PC-3 (cell line): ENCODE measurements at places on chromosomes 2 and 18. TPM values are rescaled to one million over a fixed set of nuclear protein-coding genes. Genes with fewer than 3 reads are reported as not detected.

- H3K4me1 ChIP-seq: no peaks in the 10 kb centered on the region
- H3K36me3 ChIP-seq: no peaks in the 10 kb centered on the region
- no peak overlapping the region for H3K27ac ChIP-seq
- H3K4me3 ChIP-seq: no peak overlapping the region
- H3K27me3 ChIP-seq: no peaks in the 10 kb centered on the region
These were observed 373.6 kb downstream of the NYAP2 start for GRCh38 chr2:225773148-225773547.

GRCh38 chr2:12819103-12819475, 102.4 kb downstream of the TRIB2 start:
- no peak overlapping the region for H3K4me3 ChIP-seq
- peak; percentile 91 for DNase-seq
- no peaks in the 10 kb centered on the region for H3K36me3 ChIP-seq
- no peaks in the 10 kb centered on the region for H3K27me3 ChIP-seq

- H3K4me1 ChIP-seq: no peaks in the 10 kb centered on the region
- no peaks in the 10 kb centered on the region for H3K36me3 ChIP-seq
- no peak overlapping the region for H3K27ac ChIP-seq
- no peaks in the 10 kb centered on the region for H3K27me3 ChIP-seq
- DNase-seq: no peak
These were observed 299.0 kb upstream of the FBXO11 start for GRCh38 chr2:48205137-48205798.

DNA sequence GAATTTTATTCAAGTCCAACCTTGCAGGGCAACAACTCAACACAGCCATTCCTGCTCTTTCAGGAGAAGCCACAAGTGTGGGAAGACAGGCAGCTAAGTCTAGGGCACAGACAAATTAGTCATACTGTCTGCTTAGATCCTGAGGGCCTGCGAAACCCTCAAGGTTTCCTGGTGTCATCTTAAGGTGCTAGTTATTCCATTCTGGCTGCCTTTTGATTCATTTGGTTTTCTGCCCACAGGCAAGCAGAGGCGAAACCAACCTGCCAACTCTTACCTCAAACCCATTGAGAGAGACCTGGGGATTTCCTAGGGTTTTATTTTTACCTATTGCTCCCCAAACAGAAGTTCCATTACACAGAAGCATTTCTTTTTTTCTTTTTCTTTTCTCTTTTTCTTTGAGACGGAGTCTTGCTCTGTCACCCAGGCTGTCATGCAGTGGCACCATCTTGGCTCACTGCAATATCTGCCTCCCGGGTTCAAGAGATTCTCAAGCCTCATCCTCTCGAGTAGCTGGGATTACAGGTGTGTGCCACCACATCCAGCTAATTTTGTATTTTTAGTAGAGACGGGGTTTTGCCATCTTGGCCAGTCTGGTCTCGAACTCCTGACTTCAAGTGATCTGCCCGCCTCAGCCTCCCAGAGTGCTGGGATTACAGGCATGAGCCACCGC, 23.7 kb upstream of the SCYGR1 start:
- H3K36me3 ChIP-seq: no peaks in the 10 kb centered on the region
- peak; percentile 36 for DNase-seq
- H3K4me3 ChIP-seq: no peak overlapping the region
- H3K27ac ChIP-seq: no peak overlapping the region
- H3K4me1 ChIP-seq: peaks cover 23% of the 10 kb centered on the region

DNA sequence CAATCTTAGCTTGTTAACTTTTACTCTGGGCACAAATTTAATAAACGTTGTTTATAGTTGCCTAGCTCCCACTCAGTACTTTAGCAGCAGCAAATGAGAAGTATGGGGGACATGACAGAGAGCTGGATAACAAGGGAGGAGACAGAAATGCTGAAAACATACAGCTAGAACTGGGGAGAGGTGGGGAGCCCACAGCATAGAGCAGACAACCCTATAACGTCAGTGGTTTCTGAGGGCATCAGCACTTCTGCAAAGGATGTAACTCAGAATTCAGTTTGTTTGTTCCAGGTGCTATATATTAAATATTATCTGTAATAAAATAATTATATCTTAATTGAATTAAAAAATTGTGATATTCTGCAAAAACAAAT, 1098.7 kb upstream of the FANCL start:
- DNase-seq: no peak
- H3K27me3 ChIP-seq: peaks cover 11% of the 10 kb centered on the region
- H3K4me3 ChIP-seq: no peak overlapping the region

- no peak overlapping the region for H3K4me3 ChIP-seq
- DNase-seq: no peak
- H3K4me1 ChIP-seq: peaks cover 32% of the 10 kb centered on the region
- H3K36me3 ChIP-seq: no peaks in the 10 kb centered on the region
These were observed 263.0 kb downstream of the LPIN1 start for GRCh38 chr2:12009323-12009905.

- no peaks in the 10 kb centered on the region for H3K4me1 ChIP-seq
- no peak for DNase-seq
- H3K4me3 ChIP-seq: no peak overlapping the region
- no peaks in the 10 kb centered on the region for H3K36me3 ChIP-seq
These were observed 6.0 kb upstream of the ZNF396 start for GRCh38 chr18:35383136-35383535.

GRCh38 chr18:36406805-36407204, 109.3 kb downstream of the FHOD3 start:
- no peak for DNase-seq
- H3K36me3 ChIP-seq: no peaks in the 10 kb centered on the region
- H3K27me3 ChIP-seq: no peaks in the 10 kb centered on the region
- no peak overlapping the region for H3K27ac ChIP-seq
- H3K4me1 ChIP-seq: no peaks in the 10 kb centered on the region

GRCh38 chr2:203682688-203683130, 23.7 kb upstream of the CD28 start:
- peaks cover 37% of the 10 kb centered on the region for H3K4me1 ChIP-seq
- H3K4me3 ChIP-seq: no peak overlapping the region
- H3K27ac ChIP-seq: no peak overlapping the region
- DNase-seq: no peak
- H3K27me3 ChIP-seq: no peaks in the 10 kb centered on the region
- no peaks in the 10 kb centered on the region for H3K36me3 ChIP-seq

DNA sequence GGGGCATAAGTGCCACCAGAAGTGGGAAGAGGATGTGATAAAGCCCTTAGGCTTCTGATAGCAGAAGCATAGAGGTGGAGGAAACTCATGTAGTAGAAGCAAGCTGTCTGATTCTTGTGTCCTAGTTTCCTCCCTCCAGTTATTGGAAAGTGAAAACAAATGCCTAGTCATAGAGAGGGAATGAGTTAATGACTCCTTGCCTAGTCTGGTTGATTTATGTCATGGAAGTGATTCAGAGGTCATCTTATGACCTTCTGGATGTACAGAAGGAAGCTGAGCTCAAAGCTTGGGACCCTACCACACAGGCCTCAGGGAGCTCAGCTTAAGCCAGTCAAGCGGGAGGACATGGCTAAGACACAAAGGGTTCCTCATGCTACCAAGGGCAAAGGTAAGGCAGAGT, 232.2 kb downstream of the THSD7B start:
- peaks cover 62% of the 10 kb centered on the region for H3K27me3 ChIP-seq
- peak; percentile 9 for DNase-seq
- H3K36me3 ChIP-seq: no peaks in the 10 kb centered on the region
- H3K4me1 ChIP-seq: no peaks in the 10 kb centered on the region
- no peak overlapping the region for H3K4me3 ChIP-seq

GRCh38 chr18:3607309-3608098, 157.5 kb downstream of the TGIF1 start:
- H3K27ac ChIP-seq: no peak overlapping the region
- no peaks in the 10 kb centered on the region for H3K27me3 ChIP-seq
- no peak for DNase-seq
- no peak overlapping the region for H3K4me3 ChIP-seq
- no peaks in the 10 kb centered on the region for H3K36me3 ChIP-seq

- H3K27me3 ChIP-seq: 0 out of 2 replicates have a peak, but pooled peaks cover 4% of the 10 kb centered on the region
- H3K4me1 ChIP-seq: peaks cover 10% of the 10 kb centered on the region; the same call in 1 of the 2 replicates
- no peak overlapping the region for H3K27ac ChIP-seq
- no peak overlapping the region for H3K4me3 ChIP-seq
- no peaks in the 10 kb centered on the region for H3K36me3 ChIP-seq
These were observed 160.2 kb downstream of the GALNT14 start for GRCh38 chr2:30978044-30978443.

GRCh38 chr2:137888845-137889244, 75.4 kb upstream of the HNMT start:
- DNase-seq: peak; percentile 66
- H3K27me3 ChIP-seq: no peaks in the 10 kb centered on the region

- no peaks in the 10 kb centered on the region for H3K4me1 ChIP-seq
- no peak overlapping the region for H3K27ac ChIP-seq
- DNase-seq: no peak
- no peaks in the 10 kb centered on the region for H3K27me3 ChIP-seq
- no peak overlapping the region for H3K4me3 ChIP-seq
These were observed 88.6 kb upstream of the FHL2 start for GRCh38 chr2:105487142-105488069.

- no peak for DNase-seq
- H3K4me3 ChIP-seq: no peak overlapping the region
- no peak overlapping the region for H3K27ac ChIP-seq
- no peaks in the 10 kb centered on the region for H3K4me1 ChIP-seq
These were observed 1616.3 kb upstream of the ACVR2A start for GRCh38 chr2:146228466-146229058.

DNA sequence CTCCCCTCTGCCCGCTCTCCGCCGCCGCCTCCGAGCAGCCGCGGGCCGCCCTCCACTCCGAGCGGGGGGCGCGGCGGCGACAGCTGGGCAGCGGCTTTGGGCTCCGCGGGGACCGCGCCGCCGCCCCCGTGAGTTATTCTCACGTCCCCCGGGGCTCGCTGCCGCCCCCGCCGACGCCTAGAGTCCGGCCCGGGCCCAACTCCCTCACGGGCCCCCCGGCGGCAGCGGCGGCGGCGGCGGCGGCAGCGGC, 645 bp downstream of the MIB1 start:
- no peak for DNase-seq
- no peaks in the 10 kb centered on the region for H3K27me3 ChIP-seq
- H3K36me3 ChIP-seq: no peaks in the 10 kb centered on the region
- H3K27ac ChIP-seq: no peak overlapping the region; the same call in 1 of the 2 replicates
- H3K4me1 ChIP-seq: peaks cover 27% of the 10 kb centered on the region

DNA sequence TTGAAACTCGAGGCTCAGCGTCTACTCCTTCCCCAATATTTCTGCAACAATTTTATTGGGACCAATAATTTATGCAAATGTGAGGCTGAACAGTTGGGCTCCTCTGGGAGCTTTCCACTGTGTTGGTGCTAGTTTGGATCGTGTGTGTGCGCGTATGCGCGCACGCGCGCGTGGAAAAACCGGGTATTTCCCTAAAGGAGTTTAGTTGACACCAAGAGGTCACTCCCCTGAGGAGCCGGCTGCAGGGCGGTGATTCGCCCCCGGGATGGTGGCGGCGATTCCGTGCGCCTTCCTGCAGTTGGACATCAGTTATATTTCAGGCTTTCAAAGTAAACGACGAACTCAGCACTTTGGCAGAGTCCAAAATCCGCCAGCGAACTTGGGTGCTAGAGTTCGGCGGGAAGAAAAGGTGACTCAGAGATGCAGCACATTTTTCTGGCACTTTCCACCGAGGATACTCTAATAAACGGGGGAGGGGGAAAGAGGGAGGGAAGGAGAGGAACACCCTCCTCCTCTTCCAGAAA, 186.5 kb upstream of the FANCL start:
- H3K36me3 ChIP-seq: no peaks in the 10 kb centered on the region
- H3K27me3 ChIP-seq: peaks cover 7% of the 10 kb centered on the region; the same call in 1 of the 2 replicates
- H3K4me1 ChIP-seq: no peaks in the 10 kb centered on the region
- H3K27ac ChIP-seq: no peak overlapping the region
- no peak overlapping the region for H3K4me3 ChIP-seq

GRCh38 chr18:75023473-75023872, 185.5 kb downstream of the PTGR3 start:
- H3K4me1 ChIP-seq: no peaks in the 10 kb centered on the region
- no peaks in the 10 kb centered on the region for H3K27me3 ChIP-seq
- no peak overlapping the region for H3K4me3 ChIP-seq
- no peak overlapping the region for H3K27ac ChIP-seq

DNA sequence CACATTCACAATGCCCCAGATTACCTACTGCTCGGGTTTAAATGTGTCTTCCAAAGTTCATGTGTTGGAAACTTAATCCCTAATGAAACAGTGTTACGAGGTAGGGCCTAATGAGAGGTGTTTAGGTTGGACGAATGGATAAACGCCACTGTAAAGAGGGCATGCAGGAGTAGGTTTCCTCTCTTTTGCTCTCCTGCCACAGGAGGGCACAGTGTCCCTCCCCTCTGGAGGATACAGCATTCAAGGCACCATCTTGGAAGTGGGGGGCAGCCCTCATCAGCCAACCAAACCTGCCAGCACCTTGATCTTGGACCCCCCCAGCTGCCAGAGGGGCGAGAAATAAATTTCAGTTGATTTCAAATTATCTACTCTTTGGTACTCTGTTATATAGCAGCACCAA, 103.5 kb downstream of the TSHZ1 start:
- no peak overlapping the region for H3K27ac ChIP-seq
- H3K4me1 ChIP-seq: no peaks in the 10 kb centered on the region
- no peaks in the 10 kb centered on the region for H3K36me3 ChIP-seq

DNA sequence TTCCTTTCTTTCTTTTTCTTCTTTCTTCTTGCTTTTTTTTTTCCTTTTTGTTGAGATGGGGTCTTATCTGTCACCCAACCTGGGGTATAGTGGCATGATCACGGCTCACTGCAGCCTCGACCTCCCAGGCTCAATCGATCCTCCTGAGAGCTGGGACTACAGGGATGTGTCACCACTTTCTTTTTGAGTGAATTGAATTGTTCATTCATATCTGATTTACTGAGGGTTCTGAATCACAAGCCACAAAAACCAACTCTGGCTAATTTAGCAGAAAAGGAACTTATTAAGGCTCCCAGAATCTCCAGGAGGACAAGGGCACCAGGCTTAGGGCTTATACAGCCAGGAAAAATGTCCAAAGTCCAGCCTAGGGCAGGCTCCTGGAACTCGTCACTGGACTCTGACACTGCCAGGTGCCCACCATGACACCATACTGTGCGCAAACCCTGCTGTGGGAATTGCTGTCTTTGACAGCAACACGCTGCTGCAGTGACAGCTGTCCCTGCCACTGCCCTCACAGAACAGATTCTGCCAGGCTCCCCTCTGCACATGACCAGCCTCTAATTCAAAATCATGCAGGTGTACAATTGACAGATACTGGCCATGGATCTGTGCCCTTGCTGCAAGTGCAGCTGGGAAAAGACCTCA, 42.9 kb upstream of the EML6 start:
- H3K27me3 ChIP-seq: no peaks in the 10 kb centered on the region
- peak; percentile 46 for DNase-seq
- H3K36me3 ChIP-seq: no peaks in the 10 kb centered on the region
- H3K27ac ChIP-seq: no peak overlapping the region
- peaks cover 7% of the 10 kb centered on the region; the same call in 1 of the 2 replicates for H3K4me1 ChIP-seq

- peaks cover 13% of the 10 kb centered on the region for H3K4me1 ChIP-seq
- peak within 1 kb of the TSS; percentile 80 for H3K4me3 ChIP-seq
- peak; percentile 68 for DNase-seq
- H3K27ac ChIP-seq: no peak within 1 kb of the TSS
These were observed at the start of gene CCDC68 for GRCh38 chr18:54958704-54959625. CCDC68 (minus strand) TSS chr18:54959461; CDS start chr18:54942791, 16,670 bp downstream.

Gene PPP4R3B
- 38.4 and 50.7 TPM in 2 replicates for total RNA-seq

Gene ACMSD
- not detected in 2 replicates for total RNA-seq

Gene KLF11
- 13.4 and 14.0 TPM in 2 replicates for total RNA-seq

Gene LOXL3
- total RNA-seq: 5.8 and 12.4 TPM in 2 replicates

Gene RAB27B
- total RNA-seq: 10.3 and 13.2 TPM in 2 replicates

Gene FBXO36
- total RNA-seq: 3.6 and 4.3 TPM in 2 replicates

Gene SLC9A2
- total RNA-seq: 7.1 and 8.8 TPM in 2 replicates

Gene IL1R1
- total RNA-seq: 0.40 and 0.69 TPM in 2 replicates

Gene MDH1B
- total RNA-seq: 0.23 and 0.40 TPM in 2 replicates

Gene IL1RL1
- 4.9 and 5.7 TPM in 2 replicates for total RNA-seq

Gene C2orf72
- 0.40 and 4.3 TPM in 2 replicates for total RNA-seq

Gene C2orf66
- 0.51 TPM in 1 of 2 replicates, not detected in the other for total RNA-seq

Gene CRYBA2
- 6.4 and 13.5 TPM in 2 replicates for total RNA-seq

Gene C2orf80
- total RNA-seq: not detected in 2 replicates

Gene TUBB8B
- not detected in 2 replicates for total RNA-seq
